Right ventricle myocardium inferior (tissue), 1 donor: ENCODE measurements at places on chromosomes 6 and 20. TPM values are rescaled to one million over a fixed set of nuclear protein-coding genes. Genes with fewer than 3 reads are reported as not detected.

- DNase-seq: no peak
These were observed 41.1 kb downstream of the HS3ST5 start for GRCh38 chr6:114301596-114302219.

Gene PDE10A
- 15.7 TPM for total RNA-seq

Gene CCM2L
- 10.3 TPM for total RNA-seq

DNA sequence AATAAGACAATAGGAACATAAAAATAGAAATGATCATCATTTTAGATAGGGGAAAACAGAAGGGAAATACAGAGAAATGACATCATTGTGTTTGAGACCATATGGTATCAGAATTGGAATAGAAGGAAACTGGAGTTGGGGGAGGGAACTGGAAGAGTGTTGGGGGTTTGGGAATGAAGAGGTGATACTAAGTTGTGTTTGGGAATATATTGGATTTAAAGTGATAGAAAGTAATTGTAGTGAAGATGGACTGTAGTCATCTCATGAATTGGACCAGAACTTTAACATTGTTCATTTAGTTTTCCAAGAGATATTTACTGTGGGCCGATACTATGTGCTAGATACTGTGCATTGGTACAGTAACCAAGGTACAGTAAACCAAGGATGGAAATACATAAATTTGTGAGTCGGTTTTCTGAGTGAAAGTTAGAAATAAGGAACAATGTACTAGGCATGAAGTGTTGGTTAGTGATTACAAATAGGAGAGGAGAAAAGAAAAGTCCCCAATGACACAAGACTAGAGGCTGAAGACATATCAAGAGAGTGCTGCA lies 32.3 kb downstream of the KCNQ5 start:
- no peak for DNase-seq

GRCh38 chr6:71737953-71738352 lies 148.4 kb upstream of the RIMS1 start:
- DNase-seq: no peak

DNA sequence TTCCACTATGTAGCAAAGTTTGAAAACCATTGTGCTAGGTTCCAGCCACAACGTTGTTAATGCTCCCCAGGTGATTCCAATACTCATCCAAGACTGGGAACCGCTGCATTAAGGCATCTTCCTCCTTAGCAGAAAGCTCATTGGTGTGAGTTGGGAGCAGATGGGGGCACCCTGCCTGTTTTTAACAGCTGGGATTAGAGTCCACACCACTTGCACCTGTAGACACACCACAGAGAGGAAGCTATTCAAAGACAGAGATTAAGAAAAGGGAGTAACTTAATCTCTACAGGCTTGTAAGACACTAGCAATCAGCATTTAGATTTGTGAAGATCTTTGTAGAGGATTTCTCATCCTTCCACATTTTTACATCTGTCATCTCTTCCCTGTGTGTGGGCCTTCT lies 333.9 kb upstream of the SOX4 start:
- no peak for DNase-seq

DNA sequence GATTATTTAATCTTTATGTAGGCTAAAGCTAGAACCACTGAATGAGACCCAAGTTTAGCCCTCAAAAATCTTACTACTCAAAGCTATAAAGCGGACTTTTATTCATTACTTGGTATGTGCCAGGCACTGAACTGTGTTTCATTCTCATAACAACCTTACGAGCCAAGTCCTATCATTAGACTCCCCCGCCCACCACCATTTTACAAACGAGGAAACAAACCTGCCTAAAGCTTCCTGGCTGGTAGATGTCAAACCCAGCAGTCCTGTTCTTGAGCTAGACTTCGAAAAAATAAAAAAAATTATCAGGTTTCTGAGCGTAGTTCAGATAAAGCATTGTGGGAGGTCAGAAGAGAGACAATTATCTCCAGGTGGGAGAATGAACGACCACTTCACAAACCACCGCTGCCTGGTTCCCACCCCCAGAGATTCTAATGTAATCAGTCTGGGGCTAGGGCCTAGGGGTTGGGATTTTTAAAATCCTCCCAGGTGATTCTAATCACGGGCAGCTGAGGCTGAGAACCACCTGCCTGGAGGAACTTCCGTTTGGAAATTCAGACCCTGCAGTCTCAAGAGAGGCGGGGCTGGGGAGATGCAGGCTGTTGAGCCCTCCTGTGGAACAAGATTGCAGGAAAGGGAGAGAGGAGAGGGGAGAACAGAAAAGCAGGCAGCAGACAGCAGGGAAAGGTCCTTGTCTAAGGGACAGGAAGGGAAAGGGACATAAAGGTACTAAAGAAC lies 8.6 kb downstream of the ADTRP start:
- no peak for DNase-seq

Gene TRAPPC3L
- total RNA-seq: not detected

DNA sequence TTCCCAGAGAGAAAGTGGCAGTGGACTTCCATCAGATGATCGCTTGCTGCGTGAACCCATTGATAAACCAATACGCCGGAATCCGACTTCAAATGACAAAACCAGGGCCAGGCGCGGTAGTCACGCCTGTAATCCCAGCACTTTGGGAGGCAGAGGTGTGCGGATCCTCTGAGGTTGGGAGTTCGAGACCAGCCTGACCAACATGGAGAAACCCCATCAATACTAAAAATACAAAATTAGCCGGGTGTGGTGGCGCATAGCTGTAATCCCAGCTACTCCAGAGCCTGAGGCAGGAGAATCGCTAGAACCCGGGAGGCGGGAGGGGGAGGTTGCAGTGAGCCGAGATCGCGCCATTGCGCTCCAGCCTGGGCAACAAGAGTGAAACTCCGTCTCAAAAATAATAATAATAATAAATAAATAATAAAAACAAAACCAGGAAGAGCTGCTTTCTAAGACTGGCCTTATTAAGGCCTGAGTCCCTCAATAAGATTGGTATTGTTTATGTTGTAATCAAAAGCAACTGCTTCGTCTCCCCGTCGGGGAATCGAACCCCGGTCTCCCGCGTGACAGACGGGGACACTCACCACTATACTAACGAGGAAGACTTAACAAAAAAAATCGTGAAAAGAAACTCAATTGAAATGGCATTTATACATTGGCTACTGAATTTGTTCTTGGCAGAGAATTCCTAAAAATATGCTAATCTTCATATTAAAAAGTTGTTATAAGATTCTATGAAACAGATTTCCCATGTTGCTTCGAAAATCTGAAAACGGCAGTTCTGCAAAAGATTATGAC lies 110.2 kb upstream of the ZNF184 start:
- no peak for DNase-seq

GRCh38 chr20:46289432-46289831 lies 18.9 kb downstream of the CDH22 start:
- DNase-seq: no peak

DNA sequence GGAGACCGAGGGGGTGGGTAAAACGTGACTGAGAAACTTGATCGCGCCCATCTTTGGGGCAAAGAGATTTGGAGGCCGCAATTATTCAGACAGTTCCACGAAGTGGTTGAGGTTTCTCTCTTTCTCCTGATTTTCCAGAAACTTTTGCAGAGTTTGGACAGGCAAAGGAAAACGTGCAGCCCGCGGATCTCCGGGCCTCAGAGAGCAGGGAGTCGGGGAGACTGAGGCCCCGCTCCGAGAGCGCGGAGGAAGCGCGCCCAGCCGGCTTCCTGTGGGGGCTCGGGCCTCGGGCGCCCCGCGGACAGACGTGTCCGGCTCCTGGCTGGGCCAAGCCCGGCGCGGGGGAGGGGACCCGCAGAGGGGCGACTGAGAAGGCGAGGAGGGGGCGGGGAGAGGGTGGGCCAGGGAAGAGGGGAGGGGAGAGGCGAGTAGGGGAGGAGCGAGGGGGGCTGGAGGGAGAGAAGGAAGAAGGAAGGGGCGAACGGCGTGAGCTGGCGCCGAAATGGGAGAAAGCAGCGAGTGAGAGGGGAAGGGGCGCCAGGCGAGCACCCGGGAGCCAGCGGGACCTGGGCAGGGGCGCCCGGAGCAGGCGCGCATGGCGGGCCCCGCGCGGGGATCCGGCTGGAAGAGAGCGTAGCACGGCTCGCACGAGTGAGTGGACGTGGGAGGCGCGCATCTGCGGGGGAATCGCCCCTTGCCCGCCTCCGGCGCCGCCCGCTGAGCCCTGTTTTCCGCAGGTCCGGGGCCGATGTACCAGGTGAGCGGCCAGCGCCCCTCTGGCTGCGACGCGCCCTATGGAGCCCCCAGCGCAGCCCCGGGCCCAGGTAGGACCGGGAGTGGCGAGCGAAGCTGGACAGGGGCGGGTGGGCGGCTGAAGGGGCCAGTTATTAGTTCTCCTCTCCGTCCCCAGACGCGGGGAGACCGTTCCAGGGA lies at the start of gene MDFI:
Gene MDFI, plus strand, starts transcription at position 467 of the 933 bp plus-strand sequence. Its CDS starts 282 bp downstream, at position 749.
- no peak for DNase-seq

GRCh38 chr20:3471397-3472021 lies 691 bp downstream of the ATRN start:
- DNase-seq: peak; percentile 66

DNA sequence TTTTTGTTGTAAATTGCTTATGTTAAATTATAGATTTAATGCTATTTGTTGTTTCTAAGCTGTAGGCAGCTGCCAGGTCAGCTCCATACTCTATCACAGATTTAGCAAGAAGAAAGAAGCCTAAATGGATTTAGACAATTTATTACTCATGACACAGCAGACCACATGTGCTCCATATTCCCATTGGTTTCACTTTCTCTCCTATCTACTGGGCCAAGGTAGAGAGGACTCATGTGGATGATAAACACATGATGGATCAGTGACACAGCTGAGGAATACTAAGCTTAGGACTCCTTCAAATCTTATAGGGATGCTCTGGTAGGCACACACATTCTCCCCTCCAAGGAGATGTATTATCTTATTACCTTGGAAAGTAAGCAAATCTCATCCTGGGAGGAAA lies 553.0 kb upstream of the ADGRB3 start:
- no peak for DNase-seq

Gene VAPB
- total RNA-seq: 72.4 TPM

- no peak for DNase-seq
These were observed 10.7 kb downstream of the SDC4 start for GRCh38 chr20:45337367-45338120.

- no peak for DNase-seq
These were observed 199.8 kb downstream of the PLCB1 start for GRCh38 chr20:8331740-8332412.

Gene TREML2
- 0.11 TPM for total RNA-seq

Gene CLIC5
- 312 TPM for total RNA-seq

- no peak for DNase-seq
These were observed 363.6 kb downstream of the RFPL4B start for GRCh38 chr6:112710710-112711109.

Gene VSX1
- total RNA-seq: 0.14 TPM

Gene EZR
- 203 TPM for total RNA-seq

DNA sequence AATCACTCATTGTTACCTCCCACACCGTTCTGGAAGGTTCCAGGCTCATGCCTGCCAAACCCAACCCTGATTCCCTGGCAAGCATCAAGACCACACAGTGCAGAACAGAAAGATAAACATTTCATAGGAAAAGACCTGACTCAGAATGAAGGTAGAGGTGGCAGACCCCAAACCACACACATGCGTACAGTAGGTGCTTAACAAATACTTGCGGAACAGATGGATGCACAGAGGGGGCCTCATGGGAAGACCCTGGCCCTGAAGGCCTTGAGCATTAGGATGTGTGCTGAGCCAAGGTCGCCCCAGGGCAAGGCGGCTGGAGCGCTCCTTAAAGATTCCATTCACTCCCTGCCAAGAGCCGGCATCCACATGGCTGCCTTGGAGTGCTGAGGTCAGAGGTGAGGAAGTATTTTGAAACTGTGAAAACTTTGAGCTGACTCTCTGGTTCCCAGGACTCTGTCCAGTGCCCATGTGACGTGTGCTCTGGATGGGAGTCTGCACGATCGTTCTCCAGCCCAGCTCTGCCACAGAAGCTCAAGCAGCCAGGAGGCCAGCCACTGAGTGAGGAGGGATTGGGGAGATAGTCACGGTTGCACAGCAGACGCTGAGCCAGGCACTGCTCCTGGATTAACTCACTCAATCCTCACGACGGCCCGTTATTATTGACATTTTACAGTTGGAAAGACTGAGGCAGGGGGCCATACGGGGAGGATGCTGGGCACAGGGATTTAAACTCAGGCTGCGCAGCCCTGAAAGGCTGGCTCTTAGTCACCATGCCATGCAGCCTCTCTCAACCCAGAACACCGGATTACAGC lies 65.5 kb upstream of the AFDN start:
- DNase-seq: peak; percentile 83

Gene FUT9
- not detected for total RNA-seq

GRCh38 chr6:149897855-149898744 lies at the start of gene RAET1E:
Gene RAET1E, minus strand, starts transcription at chr6:149898113. Its CDS starts 7,212 bp downstream, at chr6:149890901.
- DNase-seq: no peak

DNA sequence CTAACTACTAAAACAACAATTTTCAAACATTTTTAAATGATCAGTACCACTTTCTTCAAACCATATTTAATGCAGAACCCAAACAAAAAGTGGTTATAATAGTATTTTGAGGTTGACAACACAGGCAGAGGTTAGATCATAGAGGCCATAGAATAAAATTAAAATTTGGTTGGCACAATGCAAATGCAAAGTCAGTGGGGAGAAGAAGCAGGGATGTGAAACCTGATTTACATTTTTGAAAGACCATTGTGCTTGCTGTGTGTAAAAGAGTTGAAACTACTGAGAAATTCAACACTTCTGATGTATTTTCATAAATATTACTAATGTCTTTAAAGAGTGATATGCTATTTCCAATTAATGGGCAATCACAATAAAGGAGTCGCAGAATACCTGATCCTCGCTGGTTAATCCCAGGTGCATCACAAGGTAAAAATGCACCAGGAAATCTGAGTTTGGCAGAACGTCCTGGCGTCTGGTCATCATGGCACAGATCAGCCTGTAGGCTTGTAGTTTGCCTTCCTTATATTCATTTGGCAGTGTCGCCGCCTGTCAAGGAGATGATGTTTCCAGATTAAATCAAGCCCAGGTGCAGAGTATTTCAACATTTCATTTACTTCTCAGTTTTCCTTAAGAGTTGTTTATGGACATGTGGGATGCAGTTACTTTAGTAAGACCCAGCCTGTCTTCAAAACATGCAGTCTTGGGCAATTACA lies 141.2 kb downstream of the RALGAPA2 start:
- no peak for DNase-seq

Gene EPHA7
- total RNA-seq: 1.3 TPM

Gene SIGLEC1
- total RNA-seq: 9.5 TPM
